ENCODE measurements at places on chromosomes 4 and X.

DNA sequence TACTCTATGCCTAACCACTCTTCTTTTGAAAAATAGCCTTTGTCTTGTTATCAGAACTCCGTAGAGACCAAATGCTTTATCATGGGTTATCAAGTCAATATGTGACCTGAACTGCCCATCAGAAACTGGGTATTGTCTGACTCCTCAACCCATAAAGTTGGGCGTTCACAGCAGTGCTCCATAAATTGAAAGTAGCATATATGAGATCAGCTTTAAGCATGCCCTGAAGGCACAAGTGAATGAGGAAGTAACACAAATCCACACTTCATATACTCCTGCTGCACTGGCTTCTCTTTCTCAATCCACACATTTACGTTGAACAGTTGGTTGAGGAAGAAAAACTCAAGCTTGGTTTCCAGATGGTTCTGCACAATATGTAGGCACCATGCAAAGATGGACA, 1106.0 kb downstream of the STIM2 start:
- no peak for DNase-seq

DNA sequence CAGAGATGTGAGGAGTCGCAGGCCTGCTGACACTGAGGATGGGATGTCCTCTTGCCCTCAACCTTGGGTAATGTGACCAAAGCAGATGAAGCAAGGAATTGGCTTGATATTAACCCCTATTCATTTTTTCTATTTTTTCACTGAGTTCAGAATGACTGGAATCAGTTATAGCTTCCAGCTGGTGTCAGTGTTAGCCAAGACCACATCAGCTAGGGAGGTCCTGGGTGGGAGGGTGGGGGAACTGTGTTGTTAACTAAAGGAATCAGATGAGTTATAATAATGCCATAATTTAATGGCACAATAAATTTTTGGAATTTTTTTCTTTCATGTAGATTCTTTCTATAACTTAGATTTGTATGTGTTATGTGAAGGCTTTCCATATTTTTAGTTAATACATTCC, 91.9 kb downstream of the EGF start:
- DNase-seq = no peak

- no peak for DNase-seq
Measured at GRCh38 chrX:148612431-148612830, 112.0 kb downstream of the AFF2 start.

- no peak for DNase-seq
Measured at GRCh38 chrX:42246814-42247213, 323.5 kb upstream of the CASK start.

- no peak for DNase-seq
Measured at GRCh38 chrX:17062065-17062464, 115.6 kb downstream of the REPS2 start.

DNA sequence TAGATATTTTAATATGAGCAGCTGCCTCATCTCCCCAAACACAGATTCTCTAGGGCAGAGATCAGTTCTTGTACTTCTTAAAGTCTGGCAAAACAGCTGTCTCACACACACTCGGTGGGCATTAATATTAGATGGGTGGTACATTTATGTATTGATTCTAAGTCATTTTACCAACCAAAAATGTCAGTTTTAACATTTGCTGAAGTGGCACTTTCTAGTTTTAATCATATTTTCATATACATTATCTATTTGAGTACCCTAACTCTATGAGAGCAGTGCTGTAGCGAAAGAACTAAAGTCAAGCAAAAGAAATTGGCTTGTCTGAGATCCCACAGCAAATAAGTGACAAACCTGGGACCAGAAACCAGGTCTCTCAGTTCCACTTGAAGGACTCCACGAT, 134.5 kb upstream of the SPRY1 start:
- DNase-seq = no peak

GRCh38 chr4:78610546-78611214, 59.1 kb downstream of the ANXA3 start:
- no peak for DNase-seq

GRCh38 chr4:83370640-83370906, 35.9 kb upstream of the HPSE start:
- DNase-seq = no peak

- no peak for DNase-seq
Measured at GRCh38 chr4:109435635-109436034, 2.0 kb downstream of the SEC24B start.

DNA sequence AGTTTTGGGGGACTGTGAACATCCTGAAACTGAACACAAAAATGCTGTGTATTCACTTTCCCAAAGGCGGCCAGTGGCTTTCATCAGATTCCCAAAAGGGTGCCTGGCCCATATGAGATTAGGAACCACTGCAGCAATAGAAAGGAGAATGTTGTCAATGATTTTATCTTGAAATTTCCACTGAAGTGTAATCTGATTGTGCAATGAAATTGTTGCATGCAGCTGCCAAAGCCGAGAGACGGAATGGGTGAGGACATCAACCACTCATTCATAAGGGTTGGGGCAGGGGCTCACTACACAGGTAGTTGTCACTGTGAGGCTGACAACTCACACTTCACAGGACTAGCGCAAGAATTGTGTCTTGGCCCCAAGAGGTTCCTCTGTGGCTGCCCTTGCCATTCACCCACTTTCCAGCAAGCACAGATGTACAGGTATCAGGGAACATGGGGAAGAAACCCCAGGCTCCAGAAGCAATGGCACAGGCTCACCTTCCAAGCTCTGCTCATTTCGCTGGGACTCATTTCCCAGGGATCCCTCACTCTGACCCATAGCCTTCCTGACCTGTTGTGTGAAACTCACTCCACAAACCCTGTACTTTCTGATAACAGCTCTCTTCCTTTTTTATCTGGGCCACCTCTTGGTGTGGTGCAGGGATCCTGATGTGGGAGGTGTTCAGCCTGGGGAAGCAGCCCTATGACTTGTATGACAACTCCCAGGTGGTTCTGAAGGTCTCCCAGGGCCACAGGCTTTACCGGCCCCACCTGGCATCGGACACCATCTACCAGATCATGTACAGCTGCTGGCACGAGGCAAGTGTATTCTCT, 48.8 kb downstream of the BMX start:
- DNase-seq = no peak

DNA sequence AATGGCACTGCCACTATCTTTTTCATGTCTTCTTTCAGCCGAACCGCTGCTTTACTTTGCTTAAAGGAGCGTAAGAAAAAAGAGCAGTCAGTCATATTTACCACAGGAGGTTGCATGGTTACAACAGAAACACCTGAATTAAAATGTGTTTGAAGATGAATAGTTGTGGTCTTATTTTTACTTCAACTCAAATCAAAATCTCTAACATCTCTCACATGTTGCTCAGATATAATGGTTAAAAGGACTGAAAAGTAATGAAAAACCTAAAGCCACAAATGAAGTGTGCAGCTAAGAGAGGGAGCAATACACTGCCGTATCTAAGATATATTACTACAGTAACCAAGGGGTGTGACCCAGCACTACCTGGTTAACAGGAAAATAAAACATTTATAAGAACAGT, 27.4 kb downstream of the FAM13A start:
- no peak for DNase-seq

DNA sequence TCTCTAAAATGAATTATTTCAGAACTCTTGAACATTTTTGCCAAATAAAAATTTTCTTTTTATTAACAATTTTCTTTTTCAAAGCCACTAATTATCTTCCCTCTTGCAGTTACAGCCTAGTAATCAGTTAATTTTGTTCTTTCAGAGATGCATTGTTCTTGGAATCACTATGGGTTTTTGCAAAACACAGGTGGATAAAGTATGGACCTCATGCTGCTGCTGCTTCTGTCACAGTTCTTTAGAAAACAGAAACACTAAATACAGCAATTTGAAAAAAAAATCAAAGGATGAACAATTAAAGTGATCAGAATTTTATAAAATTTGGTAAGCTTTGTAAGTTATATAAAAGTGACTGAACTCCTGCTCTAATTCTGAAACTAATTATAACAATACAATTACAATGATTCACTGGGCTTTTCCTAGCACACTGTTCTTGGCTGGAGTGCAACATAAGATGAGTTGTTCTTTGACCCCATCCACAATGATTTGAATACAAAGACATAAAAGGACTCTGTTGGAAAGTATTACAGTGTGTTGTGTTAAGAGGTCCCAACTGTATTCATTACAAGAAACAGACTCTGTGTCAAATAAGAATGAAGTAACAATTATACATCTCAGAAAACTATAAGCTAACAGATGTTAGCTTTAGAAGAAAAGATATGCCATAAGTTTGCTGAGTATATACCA, 59.4 kb upstream of the GK2 start:
- no peak for DNase-seq

GRCh38 chrX:68627986-68628385, 19.5 kb upstream of the STARD8 start:
- no peak for DNase-seq

- DNase-seq = no peak
Measured at GRCh38 chr4:94595880-94596483, 144.2 kb downstream of the PDLIM5 start.

DNA sequence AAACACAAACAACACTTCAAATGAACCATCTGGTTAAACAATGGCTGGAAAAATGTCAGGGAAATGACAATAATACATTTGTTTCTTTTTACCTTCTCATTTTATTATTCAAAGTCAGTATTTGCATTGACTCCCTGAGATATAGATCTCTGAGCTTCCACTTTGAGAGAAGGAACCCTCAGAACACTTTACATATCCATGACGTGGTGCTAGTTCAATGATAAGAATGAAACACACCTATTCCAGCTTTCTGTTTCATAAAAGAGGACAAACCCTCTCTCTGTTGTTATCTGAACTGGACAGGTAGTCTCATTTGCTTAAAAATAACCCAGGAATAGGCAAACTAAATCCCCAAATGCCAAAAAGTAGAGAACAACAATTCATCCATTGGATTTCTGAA, 65.3 kb upstream of the CCSER1 start:
- no peak for DNase-seq

DNA sequence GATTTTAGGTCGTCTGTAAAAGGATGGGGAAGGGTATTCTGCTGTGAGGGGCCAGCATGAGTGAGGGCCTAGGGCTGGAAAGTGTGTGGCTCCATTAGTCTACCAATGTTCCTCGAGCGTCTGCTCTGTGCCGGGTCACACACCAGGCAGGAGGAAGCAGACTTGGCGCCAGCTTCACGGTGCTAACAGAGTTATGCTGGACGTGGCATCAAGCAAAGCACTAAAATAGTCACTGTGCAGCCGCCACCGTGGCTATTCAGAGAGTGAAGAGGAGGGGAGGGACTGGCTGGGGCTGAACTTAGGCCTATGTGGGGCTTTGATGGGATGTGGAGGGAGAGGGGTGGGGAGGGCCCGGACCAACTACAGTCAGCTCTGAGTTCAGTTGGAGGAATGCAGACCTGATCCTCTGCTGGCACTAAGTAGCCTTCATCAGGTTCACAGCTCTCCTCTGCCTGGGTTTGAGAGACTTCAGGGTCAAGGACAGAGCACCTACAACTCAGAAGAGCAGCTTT, 83.9 kb upstream of the MSX1 start:
- DNase-seq = no peak

GRCh38 chr4:121168446-121169281, 4.5 kb upstream of the TNIP3 start:
- DNase-seq = no peak

DNA sequence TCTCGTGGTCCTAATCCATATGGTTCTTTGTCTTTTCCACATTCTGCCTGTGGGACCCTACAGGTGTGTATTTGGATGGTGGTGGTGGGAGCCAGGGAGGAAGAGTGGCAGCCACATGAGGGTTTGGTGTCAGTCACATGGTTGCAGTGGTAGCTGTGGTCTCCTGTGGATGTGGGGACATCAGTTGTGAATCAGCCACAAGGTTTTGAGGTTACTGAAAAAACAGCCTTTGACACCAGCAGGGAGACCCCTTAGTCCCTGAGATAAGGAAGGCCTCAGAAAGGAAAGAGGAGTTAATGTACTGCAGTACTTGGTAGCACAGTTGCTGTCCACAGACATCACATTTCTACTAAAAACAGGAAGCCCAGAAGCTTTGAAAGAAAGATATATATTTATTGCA, 15.8 kb upstream of the GAGE10 start:
- no peak for DNase-seq

GRCh38 chr4:15405018-15405417, 22.8 kb upstream of the C1QTNF7 start:
- no peak for DNase-seq

- DNase-seq = no peak
Measured at GRCh38 chrX:24282381-24283126, 31.3 kb downstream of the SUPT20HL2 start.

GRCh38 chr4:138202686-138203085, 39.5 kb downstream of the SLC7A11 start:
- no peak for DNase-seq

- no peak for DNase-seq
Measured at GRCh38 chrX:97224148-97224547, 340.4 kb downstream of the RPA4 start.

DNA sequence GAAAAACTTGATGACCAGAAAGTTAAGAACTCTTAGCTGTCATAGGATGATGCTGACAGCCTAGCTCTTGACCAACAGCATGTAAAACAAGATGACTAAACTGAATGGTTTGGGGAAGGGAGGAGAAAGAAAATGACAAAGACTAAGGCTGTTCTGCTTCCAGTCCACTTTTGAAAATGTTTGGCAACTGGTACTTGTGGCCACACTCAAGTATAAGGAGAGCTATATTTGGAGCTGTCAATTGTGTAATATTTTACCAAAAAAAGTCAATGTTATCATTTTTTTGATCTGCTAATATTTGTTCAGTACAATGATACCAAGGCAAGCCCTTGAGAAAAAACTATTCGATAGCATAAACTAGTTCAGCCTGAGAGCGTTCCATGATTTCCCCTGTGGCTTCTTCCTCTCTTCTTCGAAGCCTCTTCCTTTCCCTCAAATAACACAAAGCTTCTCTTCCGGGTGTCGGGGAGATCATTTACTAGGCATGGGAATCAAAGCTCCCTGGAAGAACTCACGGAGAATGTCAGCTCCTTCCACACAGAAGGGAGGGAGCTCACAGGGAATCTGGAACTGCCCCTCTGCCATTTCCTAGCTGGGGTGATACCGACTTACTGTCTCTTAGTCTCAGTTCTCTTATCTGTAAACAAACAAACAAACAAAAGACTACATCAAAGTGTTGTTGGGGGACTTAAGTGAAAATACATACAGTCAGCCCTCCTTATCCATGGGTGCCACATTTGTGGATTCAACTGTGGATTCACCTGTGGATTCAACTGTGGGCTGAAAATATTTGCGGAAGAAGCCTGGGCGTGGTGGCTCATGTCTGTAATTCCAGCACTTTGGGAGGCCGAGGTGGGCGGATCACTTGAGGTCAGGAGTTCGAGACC, 82.6 kb downstream of the SCD5 start:
- DNase-seq = no peak

- DNase-seq = no peak
Measured at GRCh38 chr4:153645183-153645582, 38.9 kb upstream of the TLR2 start.

GRCh38 chrX:34770511-34770910, 113.4 kb upstream of the TMEM47 start:
- no peak for DNase-seq

- DNase-seq = no peak
Measured at GRCh38 chr4:168674077-168674747, 177.4 kb downstream of the PALLD start.

- DNase-seq = no peak
Measured at GRCh38 chr4:122731676-122732075, 828 bp upstream of the BBS12 start.

- DNase-seq = no peak
Measured at GRCh38 chrX:43656005-43656494, at the start of gene MAOA. MAOA (plus strand) TSS chrX:43656299; CDS start chrX:43656342, 43 bp downstream.

GRCh38 chr4:85953651-85954018, 406.2 kb downstream of the MAPK10 start:
- no peak for DNase-seq

Data from stimulated activated CD4-positive, alpha-beta T cell treated with anti-CD3 and anti-CD28 coated beads, Interleukin-1b, Interleukin-23, amount 100 ng/mL, for 1 hour (primary cell).